ENCODE measurements at places on chromosomes 3 and 15. TPM values are rescaled to one million over a fixed set of nuclear protein-coding genes. Genes with fewer than 3 reads are reported as not detected.

GRCh38 chr3:134052370-134052769 lies 22.6 kb upstream of the SLCO2A1 start:
- no peak for DNase-seq

The GOLGA8J gene
- total RNA-seq: not detected

The SLC25A36 gene
- 47.2 TPM for total RNA-seq

DNA sequence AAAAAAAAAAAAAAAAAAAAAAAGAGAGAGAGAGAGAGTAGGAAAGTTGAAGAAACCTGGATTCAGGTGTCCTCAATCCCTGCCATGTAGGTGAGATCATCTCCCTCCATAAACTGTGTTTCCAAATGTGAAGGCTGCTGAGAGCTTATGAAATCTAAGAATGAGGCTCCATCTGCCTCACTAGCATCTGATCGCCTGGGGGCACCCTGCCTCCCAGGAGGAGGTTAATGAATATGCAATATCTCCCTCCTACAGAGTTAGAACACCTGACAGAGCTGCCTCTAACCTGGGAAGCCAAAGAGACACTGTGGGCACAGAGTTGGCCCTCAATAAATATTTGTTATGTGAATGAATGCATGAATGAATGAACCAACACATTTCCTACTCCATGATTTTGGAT lies 23.8 kb upstream of the ZNF148 start:
- DNase-seq: no peak

GRCh38 chr3:190595807-190596206 lies 81.9 kb downstream of the IL1RAP start:
- no peak for DNase-seq

DNA sequence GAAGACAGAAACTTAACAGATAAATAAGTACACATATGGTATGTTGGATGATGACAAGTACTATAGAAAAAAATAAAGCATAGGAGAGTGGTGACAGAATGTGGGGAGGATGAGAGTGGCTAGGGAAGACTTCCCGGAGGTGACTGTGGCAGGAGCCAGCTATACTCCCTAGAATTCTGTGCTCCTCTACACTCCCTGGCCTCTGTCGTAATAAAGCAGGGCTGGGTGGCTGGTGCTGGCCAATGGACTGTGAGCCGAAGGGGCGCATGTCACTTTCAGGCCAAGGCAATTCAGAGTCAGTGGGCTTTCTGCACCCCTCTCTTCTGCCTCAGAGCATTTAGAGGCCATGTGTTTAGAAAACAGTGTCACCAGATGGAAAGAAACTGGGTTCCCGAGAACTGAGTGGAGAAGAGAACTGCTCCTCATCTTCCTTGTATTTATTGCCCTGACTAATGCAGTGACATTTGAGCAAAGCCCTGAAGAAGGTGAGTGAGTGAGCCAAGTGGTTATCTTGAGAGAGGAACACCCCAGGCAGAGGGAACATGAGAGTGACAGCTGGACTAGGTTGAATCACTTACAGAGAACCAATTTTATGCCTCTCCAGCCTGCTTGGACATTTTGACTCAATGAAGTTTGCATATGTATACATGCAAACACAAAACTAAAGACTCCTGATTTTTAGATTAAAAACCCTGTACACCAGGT lies 5.2 kb upstream of the VPS8 start:
- DNase-seq: no peak

The ITPKA gene
- total RNA-seq: 7.1 TPM

DNA sequence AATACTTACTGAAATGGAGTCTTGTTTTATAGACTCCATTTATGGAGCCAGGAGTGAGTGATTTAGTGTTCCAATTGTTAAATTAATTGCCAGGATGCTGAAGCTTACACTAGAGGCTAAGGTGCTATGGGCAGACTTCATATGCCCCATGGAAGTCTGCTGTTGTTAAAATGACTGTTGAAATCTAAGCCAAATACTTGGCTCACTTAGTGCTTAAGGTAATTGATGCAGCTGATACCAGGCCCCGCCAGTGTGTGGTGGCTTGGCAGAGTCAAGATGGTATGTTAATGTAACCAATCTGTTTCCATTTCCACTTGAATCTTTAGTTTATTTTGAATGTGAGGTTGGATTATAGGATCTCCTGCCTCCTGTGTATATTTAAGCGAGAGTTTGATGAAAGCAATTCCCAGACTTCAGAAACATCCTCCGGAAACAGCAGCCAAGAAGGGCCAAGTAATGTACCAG lies 187.1 kb downstream of the ITPR1 start:
- no peak for DNase-seq

GRCh38 chr15:29451201-29451781 lies 181.7 kb upstream of the NSMCE3 start:
- DNase-seq: no peak

- DNase-seq: no peak
These were observed 35.2 kb upstream of the RFTN1 start for GRCh38 chr3:16548721-16549120.

DNA sequence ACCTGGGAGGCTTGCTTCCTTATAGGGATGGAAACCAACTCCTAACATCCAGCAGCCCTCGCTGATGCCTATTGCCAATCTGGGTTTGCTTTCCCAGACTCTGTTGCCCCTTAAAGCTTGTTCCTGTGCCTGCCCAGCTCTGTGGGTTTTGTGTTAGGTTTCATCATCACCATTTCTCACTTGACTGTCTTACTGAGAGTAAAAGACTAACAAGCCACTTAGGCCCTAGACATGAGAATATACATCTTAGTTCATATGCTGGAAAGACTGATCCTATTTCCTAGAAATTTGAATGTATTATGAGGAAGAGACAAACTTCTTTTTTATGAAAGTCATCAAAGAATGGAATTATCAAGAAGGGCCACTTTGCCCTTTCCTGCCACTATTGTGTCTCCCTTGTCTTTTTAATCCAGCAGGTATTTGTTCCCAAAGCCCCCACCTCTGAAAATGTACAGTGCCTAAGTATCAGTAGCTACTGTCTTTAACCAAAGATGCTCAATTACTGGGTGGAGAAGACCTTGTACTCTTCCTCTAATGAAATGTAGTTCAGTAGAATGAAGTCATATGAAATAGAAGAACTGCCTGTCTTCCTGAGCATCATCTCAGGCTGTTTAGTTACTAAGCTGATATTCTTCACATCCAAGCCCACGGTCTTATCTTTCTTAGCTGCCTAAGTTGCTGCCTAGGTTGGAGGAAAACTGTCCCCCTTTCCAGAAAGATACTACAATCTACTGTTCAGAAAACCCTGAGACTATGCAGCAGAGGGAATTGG lies 59.8 kb upstream of the ZPLD1 start:
- DNase-seq: no peak

The MUSTN1 gene
- total RNA-seq: 3.6 TPM

DNA sequence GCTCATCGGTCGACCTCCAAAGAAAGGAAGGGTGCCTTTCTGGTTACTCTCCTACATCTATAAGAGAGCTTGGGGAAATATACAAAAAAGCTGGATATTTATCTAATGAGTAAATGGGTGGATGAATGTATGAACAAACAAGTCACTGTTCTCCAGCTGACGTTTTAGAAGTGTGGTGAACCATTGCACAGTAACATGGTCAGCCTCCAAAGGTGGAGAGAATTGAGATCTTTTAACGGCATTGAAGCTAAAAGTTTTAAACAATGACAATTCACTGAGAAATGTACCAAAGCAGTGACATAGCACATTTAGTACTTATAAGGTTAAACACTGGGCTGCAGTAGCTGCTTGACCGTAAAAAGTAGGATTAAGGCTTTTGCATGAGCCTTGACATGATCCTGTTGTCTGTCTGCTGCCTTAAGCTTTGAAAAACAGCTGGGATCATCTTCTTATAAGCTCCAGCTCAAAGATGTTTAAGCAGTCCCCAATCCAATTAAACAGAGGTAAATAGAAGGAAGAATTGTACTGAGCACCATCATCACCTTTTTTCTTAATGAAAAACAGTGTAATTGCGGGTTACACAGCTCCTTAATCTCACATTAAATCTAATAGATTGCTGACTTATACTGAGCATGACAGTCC lies 222.9 kb downstream of the WDR72 start:
- no peak for DNase-seq

The ITIH1 gene
- total RNA-seq: not detected

- no peak for DNase-seq
These were observed 89.4 kb upstream of the ICE2 start for GRCh38 chr15:60568301-60568742.

Data from activated naive CD4-positive, alpha-beta T cell treated with anti-CD3 and anti-CD28 coated beads, Interleukin-2, amount 50 U/mL, for 72 hours (primary cell).